ENCODE measurements at places on chromosomes 16 and 17. TPM values are rescaled to one million over a fixed set of nuclear protein-coding genes. Genes with fewer than 3 reads are reported as not detected.

DNAAF8 gene
- total RNA-seq, result 0.49 TPM

- DNase-seq, result peak; percentile 85
Observed at GRCh38 chr17:336110-337021, 16.2 kb downstream of the RPH3AL start.

TBC1D3 gene
- total RNA-seq, result not detected

DNA sequence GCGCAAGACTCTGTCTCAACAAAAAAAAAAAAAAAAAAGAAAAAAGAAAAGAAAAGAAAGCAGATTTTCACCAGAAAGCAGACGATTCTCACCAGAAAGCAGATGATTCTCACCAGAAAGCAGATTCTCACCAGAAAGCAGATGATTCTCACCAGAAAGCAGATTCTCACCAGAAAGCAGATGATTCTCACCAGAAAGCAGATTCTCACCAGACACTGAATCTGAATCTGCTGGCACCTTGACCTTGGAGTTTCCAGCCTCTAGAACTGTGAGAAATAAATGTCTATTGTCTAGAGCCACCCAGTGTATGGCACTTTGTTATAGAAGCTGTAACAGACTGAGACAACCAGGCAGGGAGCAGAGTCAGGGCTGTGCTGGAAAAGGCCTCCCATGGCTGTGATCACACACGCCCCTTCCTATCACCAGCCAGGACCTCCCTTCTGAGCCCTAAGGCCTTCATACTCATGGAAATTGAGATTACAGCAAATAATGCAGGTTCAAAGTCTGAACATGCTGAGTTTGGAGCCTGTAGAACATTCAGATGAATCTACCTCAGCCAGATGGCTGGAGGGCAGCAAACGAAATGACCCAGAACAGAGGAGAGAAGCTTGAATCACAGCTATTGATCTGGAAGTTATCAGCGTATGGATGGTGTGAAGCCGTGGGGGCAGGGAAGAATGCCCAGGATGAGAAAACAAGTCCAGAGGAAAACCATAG is 309.3 kb downstream of the SLC39A11 start:
- DNase-seq, result no peak

GRCh38 chr17:81865733-81866439 is 5.3 kb downstream of the ARHGDIA start:
- DNase-seq, result no peak

SALL1 gene
- total RNA-seq, result not detected

GRCh38 chr16:67206838-67207248 is 7.9 kb downstream of the ELMO3 start:
- no peak for DNase-seq

CPHXL2 gene
- total RNA-seq, result not detected

DNA sequence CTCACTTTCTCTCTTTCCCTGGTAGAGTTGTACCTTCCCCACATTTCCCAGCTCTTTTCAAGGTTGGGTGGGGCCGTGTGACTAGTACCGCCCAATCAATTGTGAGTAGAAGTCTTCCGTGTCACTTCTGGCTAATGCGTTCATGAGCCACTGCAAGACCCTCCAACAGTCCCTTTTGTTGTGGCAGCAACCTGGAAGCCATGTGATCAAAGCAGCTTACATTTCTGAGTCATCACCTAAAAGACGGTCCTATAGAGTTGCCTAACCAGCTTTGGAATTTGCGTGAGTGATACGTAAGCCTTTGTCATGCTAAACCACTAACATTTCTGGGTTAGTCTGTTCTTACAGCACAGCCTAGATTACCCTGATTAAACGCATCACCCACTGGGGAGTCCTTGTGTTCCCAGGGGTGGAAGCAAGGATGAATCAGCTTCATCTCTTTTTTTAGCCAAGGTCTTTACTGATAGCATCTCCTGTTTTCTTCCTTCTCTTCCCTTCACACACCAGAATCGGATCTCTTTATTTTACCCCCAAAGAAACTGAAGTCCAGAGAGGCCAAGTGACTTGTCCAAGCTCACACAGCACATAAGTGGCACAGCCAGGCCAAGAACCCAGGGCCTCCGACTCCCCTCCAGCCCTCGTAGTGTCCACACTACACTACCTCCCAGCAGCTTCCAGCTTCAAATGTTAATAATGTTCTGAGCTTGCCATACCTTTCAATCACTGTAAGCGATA is 366.3 kb upstream of the XYLT1 start:
- no peak for DNase-seq

DNA sequence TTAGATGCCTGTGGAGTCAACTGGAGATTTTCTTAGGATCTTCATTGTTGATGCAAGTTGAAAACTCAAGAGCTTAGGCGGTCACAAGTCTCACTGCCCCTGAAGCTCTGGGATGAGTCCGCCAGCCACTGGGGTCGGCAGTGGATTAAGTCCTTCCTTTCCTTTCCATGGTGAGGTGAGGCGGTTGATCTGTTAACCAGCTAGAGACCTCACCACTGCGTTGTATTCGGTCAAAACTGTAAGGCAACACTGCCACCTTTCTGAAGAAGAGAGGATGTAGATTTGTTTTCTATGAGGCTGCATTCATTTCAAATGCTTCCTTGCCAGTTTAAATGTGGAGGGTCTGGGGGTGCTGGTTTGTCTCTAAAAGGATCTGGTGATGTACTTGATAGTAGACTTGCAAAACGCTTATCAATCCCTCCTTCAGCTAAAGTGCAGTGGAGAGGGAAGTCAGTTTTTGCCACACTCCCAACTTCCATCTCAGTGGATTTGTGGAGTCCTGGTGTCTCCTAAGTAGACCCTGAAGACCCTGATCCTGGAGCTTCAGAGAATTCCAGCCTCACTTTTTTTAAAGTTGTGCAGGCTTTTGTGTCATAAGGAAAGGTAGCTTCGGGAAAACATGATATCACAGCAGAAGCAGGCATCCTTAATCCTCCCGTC is 1.7 kb downstream of the MYOCD start:
- peak; percentile 76 for DNase-seq

GRCh38 chr17:48330421-48330820 is 99.6 kb downstream of the SKAP1 start:
- no peak for DNase-seq

DNA sequence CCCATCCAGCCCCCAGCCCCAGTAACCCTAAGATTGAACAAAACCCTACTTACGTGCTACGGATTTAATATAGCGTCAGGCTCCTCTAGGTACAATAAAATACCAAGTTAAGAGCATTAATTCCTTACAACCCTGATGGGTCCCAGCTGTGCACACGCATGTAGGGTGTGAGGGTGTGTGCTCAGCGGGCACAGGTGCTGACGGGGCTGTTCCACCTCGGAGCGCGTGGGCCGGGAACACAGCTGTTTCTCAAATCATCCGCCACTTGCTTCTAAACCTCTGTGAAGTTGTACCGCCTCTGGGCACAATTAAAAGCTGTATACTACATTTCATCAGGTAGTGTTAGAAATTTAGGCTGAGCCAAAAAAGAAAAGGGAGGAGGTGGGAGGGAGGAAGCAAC is 478.6 kb downstream of the MAF start:
- no peak for DNase-seq

ABCC11 gene
- total RNA-seq, result not detected

DNA sequence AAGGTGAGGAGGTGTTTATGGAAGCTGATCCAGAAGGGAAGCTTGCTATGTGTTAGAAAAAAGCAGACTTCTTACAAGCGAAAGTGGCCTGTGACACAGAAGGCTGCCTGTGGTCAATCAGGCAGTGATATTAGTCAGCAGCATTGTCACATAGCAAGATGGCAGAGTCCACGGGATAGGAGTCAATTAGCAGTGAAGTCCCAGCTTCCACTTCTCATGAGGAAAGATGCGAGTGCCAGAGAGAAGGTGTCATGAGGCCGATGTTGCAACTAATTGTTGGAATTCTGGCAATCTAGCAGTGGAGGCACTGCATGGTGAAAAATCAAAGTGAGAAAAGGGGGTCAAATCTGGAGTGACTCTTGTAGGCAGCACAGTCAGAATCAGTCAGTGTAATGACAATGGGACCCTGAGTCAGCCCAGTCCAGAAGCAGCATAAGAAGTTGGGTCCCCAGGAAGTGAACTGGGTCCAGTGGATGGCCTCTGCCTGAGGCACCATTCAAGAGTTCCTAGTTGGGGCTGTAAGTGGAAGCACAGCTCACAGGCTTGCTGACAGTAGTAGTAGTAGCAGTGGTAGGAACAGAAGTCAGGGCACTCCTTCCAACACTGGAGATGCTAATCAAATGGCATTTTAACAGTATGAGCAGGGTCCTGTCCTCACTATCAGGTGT is 85.1 kb downstream of the TNFRSF13B start:
- no peak for DNase-seq

- DNase-seq, result no peak
Observed at GRCh38 chr17:66661411-66662256, 173.3 kb upstream of the CACNG5 start.

YBX2 gene
- 1.8 TPM for total RNA-seq

- DNase-seq, result no peak
Observed at GRCh38 chr16:83402160-83402814, 405.5 kb upstream of the HSBP1 start.

EPN3 gene
- not detected for total RNA-seq

DNA sequence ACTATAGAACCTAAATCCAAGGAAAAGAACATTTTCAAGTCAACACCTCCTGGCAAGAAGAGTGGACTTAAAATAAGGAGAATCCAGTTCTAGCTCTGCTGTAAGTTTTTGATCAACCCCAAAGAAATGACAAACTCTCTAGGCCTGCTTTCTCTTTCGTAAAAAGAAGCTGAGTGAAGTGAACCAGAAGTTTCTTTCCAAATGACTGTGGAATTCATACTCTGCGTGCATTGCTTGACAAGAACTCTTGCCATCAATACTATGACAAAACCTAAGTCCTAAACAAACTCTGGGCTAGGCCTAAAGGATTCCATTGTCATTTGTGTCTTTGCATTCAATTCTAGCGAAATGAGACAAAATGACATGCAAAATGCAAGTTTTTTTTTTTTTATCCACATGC is 187.5 kb upstream of the SOX9 start:
- DNase-seq, result no peak

CTRB2 gene
- not detected for total RNA-seq

MFAP4 gene
- 324 TPM for total RNA-seq

DNA sequence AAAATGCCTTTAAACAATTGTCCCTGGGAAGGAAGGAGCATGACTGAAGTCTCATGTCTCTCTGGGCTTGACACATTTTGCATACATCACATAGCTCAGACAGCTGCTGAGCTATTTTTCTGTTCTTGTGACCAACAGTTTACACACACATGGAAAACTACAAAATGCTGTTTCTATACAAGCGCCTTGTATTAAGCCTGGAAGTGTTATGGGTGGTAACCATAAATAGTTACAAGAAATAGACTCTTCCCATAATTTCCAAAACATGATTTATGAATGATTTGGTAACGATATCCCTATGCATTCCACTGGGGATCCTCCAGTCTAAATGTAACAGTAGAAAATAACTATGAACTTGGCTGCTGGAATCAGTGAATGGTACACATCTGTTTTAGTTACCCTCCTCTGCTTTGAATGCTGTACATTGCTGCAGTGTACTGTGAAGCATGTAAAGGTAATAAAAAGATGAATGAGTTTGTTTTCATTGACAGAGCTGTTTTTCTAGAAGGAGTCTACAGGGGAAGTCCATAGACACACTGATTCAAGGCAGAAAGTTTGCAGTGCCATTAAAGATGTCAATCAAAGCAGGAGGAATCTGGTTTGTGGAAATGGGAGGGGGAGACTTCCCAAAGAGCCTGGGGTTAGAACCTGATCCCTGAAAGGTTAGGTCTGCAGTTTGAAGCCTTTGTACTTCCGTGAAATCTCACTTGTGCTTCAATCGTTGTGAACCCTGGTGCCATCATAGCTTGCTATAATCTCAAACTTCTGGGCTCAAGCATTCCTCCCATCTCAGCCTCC is 5.0 kb downstream of the ACSF2 start:
- no peak for DNase-seq

GRCh38 chr16:81497690-81498089 is 53.1 kb downstream of the CMIP start:
- DNase-seq, result no peak

TBX2 gene
- total RNA-seq, result 3.3 TPM

TTLL6 gene
- total RNA-seq, result under 0.01 TPM

MYCBPAP gene
- 2.5 TPM for total RNA-seq

KRTAP4-3 gene
- not detected for total RNA-seq

DNA sequence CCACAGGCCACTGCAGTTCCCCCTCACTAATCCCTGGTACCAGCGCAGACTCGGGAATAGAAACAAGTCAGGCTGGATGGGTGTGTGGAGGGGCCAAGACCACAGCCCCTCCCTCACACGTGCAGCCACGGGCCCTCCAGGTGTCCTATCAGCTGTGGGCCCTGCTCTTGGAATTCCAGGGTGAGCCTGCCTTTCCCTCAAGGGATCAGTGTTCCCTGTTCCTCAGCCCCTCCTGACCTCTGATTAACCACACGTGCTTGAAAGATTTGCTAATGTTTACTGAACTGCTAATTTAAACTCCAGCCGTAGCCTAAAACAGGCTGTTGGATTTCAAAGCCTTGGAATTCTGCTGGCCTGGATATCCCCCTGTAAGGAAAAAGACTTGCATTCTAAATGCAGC is 146.4 kb downstream of the SOCS1 start:
- no peak for DNase-seq

CTRL gene
- total RNA-seq, result not detected

GRCh38 chr16:61871837-61872777 is 164.1 kb downstream of the CDH8 start:
- no peak for DNase-seq

- DNase-seq, result peak; percentile 73
Observed at GRCh38 chr17:51165680-51166197, 472 bp upstream of the NME2 start.

Data from sigmoid colon (tissue), 7 donors.